ENCODE measurements at places on chromosomes 6 and 20. TPM values are rescaled to one million over a fixed set of nuclear protein-coding genes. Genes with fewer than 3 reads are reported as not detected.

GRCh38 chr20:53316206-53316937 lies 277.3 kb downstream of the ZNF217 start:
- no peak for DNase-seq

GRCh38 chr6:137975188-137975940 lies 108.3 kb downstream of the TNFAIP3 start:
- no peak for DNase-seq

- DNase-seq = no peak
Measured at GRCh38 chr6:15260099-15260821, 14.4 kb downstream of the JARID2 start.

- peak; percentile 73 for DNase-seq
Measured at GRCh38 chr6:18395177-18395855, 8.2 kb downstream of the RNF144B start.

GRCh38 chr6:6781172-6781872 lies 192.8 kb downstream of the LY86 start:
- no peak for DNase-seq

DNA sequence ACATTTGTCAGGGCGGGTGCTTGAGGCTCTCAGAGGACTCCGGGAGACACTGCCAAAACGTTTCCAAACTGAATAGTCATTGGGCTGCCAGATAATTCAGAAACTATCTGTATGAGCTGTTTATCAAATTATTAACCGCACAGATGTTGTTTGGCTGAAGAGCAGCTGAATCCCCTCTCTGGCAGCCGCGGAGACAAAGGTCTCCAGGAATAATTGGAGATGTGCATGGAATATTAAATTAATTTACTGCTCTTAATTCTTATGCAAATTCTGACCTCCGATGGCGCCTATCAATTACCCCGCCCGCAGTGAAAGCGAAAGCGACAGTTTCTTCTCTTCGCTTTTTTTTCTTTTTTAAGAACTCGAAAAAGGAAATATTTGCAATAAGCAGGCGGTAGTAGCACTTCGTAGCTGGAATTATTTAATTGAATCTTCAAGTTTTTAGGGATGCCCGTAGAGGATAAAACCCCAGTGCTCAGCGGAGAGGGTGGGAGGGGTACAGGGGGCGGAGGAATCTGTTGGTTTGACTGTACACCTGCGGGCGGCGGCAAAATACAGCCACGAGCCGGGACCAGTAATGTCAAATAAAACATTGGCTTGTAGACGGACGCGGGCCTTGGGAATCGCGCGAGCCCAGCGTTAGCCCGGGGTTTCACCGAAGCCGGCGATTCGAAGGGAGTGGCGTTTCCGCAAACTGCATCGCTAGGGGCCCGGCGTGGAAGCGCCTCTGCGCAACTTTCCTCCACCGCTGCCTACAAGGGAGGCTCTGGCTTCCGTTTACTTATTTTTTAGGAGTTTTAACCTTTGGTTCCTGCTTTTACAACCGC lies 6.2 kb downstream of the LINC00237 start:
- DNase-seq = peak; percentile 58

- no peak for DNase-seq
Measured at GRCh38 chr20:24097506-24098245, 109.1 kb upstream of the GGTLC1 start.

The SCRT2 gene
- total RNA-seq = 0.03 TPM

The RNF39 gene
- 0.14 TPM for total RNA-seq

The TRERF1 gene
- total RNA-seq = 9.7 TPM

The PCSK2 gene
- 0.10 TPM for total RNA-seq

Data from H7 (cell line).